NCI-H446 treated with DMSO at 0.1 percent for 48 hours (cell line): ENCODE measurements at places on chromosomes 12 and 14.

- DNase-seq, result no peak
These were observed 6.3 kb upstream of the RIN3 start for GRCh38 chr14:92507174-92507768.

DNA sequence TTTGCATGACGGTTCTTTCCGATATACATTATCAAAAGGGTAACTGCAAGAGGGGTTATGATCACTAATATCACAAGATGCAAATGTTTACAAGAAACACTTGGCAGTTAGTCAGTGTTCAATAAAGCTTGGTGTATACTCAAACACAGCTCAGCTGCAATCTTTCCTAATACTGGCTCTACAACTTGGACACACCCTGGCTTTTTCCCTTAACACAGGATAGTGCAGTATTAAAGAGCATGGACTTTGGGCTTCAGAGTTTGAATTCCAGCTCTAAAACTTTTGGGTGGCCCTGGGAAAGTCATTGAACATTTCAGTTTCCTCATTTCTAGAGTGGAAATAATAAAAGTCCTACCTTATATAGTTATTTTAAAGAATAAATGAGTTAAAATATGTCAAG lies 107.0 kb downstream of the HECTD4 start:
- no peak for DNase-seq

GRCh38 chr12:89781156-89781555 lies 72.5 kb upstream of the ATP2B1 start:
- DNase-seq, result no peak

DNA sequence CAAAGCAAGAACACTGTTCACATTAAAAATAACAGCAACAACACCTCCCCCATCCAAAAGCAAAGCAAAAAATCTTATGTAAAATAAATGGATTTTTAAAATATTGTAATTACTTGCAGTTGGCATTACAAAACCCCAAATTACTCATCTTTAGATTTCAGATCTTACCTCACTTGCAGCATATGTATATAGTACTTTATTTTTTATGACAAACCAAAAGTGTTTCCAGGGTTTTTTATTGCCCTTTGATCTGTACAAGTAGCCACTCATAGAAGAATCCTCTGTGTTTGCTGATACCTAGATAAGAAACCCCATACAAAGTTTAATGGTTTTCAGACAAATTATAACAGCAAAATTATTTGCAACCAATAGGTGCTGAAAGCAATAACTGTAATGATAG lies 12.2 kb upstream of the NR2C1 start:
- DNase-seq, result no peak

GRCh38 chr12:70154087-70154638 lies 89.1 kb upstream of the CNOT2 start:
- DNase-seq, result no peak

DNA sequence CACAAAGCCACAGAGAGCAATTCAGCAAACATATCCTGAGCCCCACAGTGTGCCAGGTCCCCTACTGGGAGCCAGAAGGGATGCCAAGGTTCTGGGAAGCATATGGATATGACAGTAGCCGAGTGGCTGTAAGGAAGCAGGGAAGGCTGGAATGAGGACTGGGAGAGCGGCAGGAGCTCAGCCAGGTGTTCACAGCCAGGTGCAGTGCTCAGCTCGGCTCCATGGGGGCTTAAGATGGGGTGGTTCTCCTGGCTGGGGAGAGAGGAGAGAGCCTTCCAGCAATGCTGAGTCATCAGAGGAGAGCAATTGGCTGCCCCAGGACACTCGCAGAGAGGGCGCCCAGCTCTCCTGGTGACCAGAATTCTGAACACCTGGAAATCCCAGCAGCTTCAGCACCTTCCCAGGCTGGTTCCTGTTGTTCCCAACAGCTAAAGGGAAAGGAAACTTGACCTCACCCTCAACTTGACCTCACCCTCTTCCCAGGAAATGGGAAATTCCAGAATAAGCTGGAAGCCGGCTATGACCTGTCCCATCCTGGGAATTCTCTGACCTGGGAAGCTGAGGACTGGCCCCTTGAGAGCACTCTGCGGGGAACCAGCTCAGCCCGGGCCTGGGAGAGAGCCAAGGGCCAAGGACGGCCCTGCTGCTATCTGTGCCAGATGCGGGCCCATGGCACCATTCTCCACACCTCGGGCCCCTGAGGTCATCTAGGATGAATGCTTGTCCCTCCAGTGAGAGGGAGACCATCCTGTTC lies 34.6 kb downstream of the SLC6A12 start:
- peak; percentile 77 for DNase-seq

DNA sequence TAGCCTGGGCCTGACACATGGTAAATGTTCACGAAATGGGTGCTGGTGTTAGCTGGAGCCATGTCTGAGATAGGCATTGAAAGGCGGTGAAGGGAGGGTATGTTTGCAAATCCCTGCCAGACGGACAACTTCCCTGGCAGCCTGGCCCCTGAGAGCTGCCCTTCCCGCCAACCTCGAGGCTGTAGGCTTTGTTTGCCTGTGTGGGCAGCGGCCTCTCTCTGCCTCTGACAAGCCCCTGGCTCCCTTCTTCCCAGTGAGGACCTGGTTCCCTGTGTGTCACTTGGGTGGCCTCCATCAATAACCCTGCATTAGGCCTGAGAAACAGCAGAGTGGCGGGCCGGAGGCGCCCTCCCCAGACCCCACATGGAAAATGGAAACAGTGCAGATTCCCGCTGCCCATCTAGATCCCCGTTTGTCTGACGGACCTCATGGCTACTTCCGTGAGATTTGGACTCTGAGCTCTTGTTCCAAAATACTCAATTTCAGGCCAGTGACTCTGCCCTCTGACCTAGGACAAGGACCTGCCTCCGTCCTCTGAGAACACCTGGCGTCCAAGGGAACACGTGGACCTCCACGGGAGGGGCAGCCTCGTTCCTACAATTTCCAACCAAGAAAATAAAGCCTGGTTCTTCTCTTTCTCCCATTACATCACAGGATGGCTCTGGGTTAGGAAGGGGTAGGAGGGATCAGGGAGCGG lies 325.5 kb downstream of the DPF3 start:
- no peak for DNase-seq

- DNase-seq, result no peak
These were observed 50.7 kb downstream of the JAG2 start for GRCh38 chr14:105117710-105118385.

- no peak for DNase-seq
These were observed 355.5 kb downstream of the CACNA1C start for GRCh38 chr12:2408262-2408661.

DNA sequence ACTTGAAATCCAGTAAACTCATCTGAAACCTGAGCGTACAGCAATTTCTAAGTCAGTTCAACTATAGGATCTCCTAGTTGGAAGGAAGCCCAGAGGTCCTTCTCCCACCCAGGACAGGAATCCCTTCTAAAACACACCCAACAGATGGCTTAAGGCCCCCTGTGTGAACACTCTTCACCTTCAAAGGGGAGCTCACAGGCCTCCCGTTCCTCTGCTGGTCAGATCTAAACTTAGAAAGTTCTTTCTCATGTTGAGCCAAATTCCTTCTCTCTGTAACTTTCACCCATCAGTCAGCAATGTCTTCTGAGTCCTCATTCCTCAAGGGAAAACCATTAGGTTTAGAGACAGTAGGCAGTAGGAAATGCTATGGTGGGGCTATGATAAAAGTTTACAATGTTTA lies 355.2 kb downstream of the PCNX1 start:
- no peak for DNase-seq

DNA sequence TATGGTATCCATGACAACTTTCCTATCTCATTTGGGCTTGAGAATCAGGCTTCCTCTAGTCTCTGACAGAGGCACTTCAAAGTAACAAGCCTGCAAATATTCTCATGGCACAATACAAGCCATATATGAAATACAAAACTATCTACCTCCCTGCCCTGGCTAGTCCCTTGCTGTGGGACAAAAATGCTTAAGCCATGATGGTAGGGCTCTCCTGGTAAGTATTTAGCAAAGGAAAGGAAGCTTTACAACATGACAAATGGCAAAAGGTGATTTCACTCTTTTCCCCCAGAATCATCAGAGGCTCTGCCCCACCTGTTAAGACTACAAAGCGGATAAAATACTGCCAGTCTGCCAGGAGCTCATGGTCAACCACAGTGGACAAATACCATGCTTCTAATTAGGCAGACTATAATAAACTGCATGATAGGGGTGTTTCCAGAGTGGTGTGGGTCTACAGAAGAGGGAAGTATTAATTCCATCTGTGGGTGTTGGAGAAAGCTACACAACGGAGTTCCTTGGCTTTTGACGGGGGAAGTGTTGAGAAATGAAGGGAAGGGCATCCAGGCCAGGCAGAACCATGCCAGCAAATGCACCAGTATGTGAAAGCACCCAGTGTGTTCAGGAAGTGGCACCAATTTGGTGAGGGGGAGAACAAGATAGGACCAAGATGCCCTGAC lies 92.9 kb downstream of the SPTSSA start:
- DNase-seq, result no peak

- no peak for DNase-seq
These were observed 31.4 kb downstream of the P2RX4 start for GRCh38 chr12:121241156-121241970.

- no peak for DNase-seq
These were observed 114.5 kb downstream of the ETV6 start for GRCh38 chr12:11763760-11764520.

DNA sequence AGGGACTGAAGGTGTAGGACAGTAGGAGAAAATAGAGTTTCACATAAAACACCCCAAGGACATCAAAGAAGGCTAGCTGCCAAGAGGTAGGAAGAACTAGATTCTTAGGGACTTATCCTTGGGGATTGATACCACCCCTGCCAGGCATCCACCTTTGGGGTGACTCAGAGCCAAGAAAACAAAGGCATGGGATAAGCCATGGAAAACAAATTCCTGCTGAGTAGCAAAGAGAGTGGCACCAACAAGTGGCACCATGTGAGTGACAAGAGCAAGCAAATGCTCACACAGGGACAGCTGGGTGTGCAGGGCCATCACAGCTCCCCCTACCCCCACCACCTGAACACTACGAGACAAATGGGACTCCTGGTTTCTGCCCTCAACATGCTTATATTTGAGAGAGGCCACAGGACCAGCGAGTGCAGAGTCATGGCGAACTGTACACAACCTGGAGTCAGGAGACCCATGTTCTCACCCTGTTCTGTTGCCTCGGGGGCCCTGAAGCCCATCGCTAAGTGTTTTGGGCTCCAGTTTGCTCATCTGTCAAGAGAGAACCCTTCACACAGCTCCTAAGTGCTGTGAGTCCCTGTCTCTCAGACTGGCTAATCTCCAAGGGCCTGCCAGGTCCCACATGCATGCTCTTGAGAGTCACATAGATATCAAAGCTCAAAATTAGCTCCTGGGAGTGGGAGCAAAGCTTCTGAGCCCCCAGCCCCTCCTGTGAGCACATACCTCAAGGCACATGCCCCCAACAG lies 91.9 kb downstream of the DPF3 start:
- no peak for DNase-seq

GRCh38 chr12:67944093-67944492 lies 45.2 kb upstream of the IFNG-AS1 start:
- DNase-seq, result no peak

GRCh38 chr12:84922693-84923092 lies 10.1 kb upstream of the SLC6A15 start:
- no peak for DNase-seq
